ENCODE measurements at places on chromosomes 16 and 17. TPM values are rescaled to one million over a fixed set of nuclear protein-coding genes. Genes with fewer than 3 reads are reported as not detected.

Gene NFATC2IP
- total RNA-seq = 27.3 TPM

Gene PIK3R6
- total RNA-seq = not detected

Gene MYL4
- total RNA-seq = not detected

Gene LIMD2
- total RNA-seq = 11.1 TPM

Gene ABCC3
- 123 TPM for total RNA-seq

Gene CIAO3
- 25.3 TPM for total RNA-seq

Gene CLEC10A
- total RNA-seq = not detected

Gene DCAF7
- total RNA-seq = 64.5 TPM

Gene EPOP
- 12.9 TPM for total RNA-seq

Gene FAM171A2
- total RNA-seq = 3.7 TPM

Gene TMEM204
- not detected for total RNA-seq

Gene TBC1D26
- total RNA-seq = not detected
